Kidney epithelial cell (primary cell): ENCODE measurements at places on chromosomes 1 and 21. TPM values are rescaled to one million over a fixed set of nuclear protein-coding genes. Genes with fewer than 3 reads are reported as not detected.

The SUSD4 gene
- total RNA-seq: 0.84 and 1.8 TPM in 2 replicates

The OR10Z1 gene
- total RNA-seq: not detected in 2 replicates

The DCST1 gene
- total RNA-seq: not detected in 2 replicates

The DISC1 gene
- 3.7 and 5.8 TPM in 2 replicates for total RNA-seq

The TXNDC12 gene
- total RNA-seq: 62.1 and 62.8 TPM in 2 replicates

The ATP1A2 gene
- 0.04 and 0.07 TPM in 2 replicates for total RNA-seq

The RNF223 gene
- 5.4 and 7.5 TPM in 2 replicates for total RNA-seq

The TRMT13 gene
- 17.3 and 19.9 TPM in 2 replicates for total RNA-seq

The KAZN gene
- total RNA-seq: 2.8 and 6.4 TPM in 2 replicates

The CHRM3 gene
- total RNA-seq: 0.21 and 0.88 TPM in 2 replicates

The ADAMTSL4 gene
- total RNA-seq: 0.46 and 1.7 TPM in 2 replicates

The ODR4 gene
- total RNA-seq: 13.2 and 24.8 TPM in 2 replicates

The HSPB7 gene
- 0.07 TPM in 1 of 2 replicates, not detected in the other for total RNA-seq

The PLA2G2A gene
- total RNA-seq: not detected in 2 replicates

The GBP6 gene
- 0.21 and 1.1 TPM in 2 replicates for total RNA-seq

The TENT5C gene
- 0.07 and 0.13 TPM in 2 replicates for total RNA-seq

The TMEM79 gene
- total RNA-seq: 1.9 and 3.0 TPM in 2 replicates

The MANEAL gene
- 6.4 and 8.7 TPM in 2 replicates for total RNA-seq

The SPRR2A gene
- 1.0 and 3.9 TPM in 2 replicates for total RNA-seq

The KDM5B gene
- 66.5 and 70.7 TPM in 2 replicates for total RNA-seq

The RBP7 gene
- total RNA-seq: 11.1 and 14.8 TPM in 2 replicates
